ENCODE measurements at places on chromosomes 7 and 10.

GRCh38 chr7:102152672-102153598, 133.7 kb upstream of the SH2B2 start:
- no peak for DNase-seq

DNA sequence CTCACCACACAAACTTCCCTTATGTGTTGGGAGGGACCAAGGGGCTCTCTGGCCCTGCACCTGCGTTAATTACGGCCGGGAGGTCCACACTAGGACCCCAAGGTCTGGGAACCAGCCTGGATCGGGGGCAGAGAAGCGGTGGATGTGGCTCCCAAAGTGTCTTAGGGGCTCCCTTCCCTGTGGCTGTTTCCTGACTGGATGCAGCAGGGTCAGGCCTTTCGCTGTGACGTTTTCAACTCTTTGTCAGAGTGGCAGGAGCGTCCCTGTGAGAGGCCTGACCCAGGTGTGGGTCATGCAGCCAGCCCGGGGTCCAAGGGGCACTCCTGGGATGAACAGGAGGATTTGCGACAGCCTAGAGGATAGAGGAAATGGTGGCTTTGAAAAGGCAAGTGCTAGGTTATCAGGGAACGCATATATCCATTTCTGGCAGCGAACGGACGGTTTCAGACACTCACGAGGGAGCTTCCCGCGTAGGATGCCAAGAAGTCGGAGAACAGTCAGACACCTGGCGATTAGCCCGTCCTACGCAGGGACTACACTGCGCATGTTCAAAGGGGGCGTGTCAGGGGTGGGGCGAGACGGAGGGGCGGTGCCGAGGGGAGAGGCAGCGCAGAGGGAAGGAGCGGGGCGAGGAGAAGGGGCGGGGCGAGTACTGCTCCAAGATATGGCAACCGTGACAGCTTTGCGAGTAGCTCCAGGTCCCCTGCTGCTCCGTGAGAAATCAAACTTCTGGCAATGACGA, 46.2 kb upstream of the ZNF716 start:
- DNase-seq = no peak

- DNase-seq = no peak
Observed at GRCh38 chr7:148657929-148658328, 40.8 kb upstream of the CUL1 start.

DNA sequence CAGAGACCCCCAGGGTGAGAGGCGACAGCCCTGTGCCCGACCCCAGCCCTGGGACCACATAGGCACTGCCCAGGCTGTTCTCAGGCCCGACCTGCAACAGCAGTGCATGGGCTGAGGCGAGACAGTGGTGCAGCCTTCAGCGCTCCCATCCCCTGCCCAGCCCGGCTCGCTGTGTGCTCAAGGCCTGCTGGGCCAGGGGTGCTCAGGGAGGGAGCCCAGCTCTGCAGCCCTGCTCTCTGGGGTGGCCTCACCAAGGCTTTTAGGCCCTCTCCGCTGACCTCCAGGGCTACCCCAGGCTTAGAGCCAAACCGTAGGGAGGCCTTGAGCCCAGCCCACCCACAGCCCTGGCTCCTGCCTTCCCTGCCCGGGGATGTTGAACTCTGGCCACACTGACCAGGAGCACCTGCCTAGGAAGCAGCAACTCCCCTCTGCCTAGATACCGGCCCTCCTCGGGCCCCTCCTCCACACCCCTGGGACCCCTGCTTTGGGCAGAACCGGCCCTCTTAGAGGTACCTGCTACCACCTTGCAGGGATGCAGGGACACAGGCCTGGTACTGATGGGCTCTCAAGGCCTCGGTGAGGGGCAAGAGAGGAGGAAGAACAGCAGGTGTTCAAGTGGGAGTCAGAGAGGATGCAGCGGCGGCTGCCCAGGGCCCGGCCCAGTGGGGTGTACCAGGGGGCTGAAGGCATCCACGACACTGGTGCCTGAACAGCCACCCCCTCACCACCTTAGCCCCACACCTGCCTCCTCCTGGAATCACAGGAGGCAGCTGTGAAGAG, 231.5 kb downstream of the ELFN1 start:
- DNase-seq = no peak

GRCh38 chr10:283916-284356, 148.7 kb downstream of the ZMYND11 start:
- DNase-seq = no peak

DNA sequence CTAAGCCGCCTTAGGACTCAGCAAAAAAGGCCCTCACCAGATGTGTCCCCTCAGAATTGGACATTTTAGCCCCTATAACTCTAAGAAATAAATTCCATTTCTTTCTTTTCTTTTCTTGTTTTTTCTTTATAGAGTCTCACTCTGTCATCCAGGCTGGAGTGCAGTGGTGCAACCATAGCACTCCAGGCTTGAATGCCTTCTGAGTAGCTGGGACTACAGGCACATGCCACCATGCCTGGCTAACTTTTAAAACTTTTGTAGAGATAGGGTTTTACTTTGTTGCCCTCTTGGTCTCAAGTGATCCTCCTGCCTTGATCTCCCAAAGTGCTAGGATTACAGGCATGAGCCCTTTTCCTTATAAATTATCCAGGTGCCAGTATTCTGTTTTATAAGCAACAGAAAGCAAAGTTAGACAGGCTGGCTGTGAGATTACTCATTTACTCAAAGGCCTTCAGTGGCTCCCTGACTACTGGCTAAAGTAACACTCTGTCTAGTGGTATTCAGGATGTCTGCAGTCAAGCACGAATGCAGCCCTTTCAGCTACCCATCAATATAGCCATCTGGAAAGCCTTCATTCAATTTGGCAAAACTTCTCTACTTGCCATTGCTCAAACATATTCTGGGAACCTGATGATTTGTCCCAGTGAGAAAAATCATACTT, 128.6 kb downstream of the ICA1 start:
- DNase-seq = no peak

DNA sequence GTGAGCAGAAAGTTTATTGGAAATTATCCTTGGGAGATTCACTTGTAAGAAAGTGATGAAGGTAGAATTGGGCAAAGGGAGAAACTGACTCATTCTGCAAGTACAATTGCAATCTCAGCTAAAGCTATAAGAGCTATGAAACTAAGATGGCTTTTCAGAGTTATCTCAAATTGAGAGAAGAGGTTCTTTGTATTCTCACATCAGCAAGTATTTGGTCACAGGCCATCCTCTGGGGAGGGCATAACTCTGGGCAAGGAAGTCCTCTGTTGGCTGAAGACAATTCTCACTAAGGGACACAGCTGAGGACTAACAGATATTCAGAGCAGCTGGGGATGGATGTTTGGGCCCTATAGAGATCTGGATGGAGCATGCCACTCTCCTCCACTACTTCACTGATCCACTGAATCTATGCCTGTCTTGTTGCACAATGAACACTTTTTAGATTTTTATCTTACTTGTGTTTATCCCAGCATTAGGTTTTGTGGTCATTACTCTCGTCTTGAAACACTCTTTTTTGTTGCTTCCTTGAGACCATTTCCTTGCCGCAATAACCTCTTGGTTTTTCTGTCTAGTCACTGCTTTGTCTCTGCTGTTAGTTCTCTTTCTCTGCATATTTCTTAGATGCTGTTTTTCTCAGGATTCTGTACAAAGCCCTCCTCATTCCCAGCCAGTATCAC, 115.1 kb downstream of the GNAI1 start:
- no peak for DNase-seq

DNA sequence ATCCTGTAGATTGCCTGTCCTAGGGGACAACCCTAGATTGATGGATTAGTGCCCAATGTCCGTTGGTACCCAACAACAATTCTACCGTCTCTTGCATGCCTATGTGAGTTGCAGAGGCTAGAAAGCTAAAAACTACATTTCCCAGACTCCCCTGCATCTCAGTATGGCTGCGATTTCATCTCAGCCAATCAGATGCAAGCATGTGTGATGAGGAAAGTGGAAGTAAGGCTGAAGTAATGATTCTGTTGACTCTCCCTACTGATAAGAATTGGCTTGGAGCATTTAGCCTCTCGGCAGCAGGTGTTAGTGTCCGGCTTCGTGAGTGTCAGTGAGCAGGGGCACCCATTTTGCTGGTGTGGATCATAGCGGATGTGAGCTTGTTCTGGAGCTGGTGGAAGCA, 171.9 kb downstream of the FGFR2 start:
- DNase-seq = no peak

DNA sequence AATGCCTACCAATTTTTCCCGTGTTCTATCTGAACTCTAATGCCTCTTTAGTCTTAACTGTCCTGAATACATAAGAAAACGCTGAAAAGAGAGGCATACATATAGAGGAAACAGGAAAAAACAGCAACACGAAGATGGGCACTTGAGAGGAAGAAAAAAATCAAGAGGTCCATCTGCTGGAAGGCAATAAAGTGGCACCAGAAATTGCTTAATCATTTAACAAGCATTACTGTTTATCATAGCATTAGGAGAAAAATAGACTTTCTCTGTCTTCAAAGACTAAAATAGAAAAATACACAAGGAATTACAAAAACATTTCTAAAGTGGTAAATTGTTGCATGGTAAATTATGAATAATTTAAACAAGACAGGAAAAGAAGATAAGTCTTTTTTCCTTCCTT, 35.0 kb downstream of the NSUN6 start:
- no peak for DNase-seq

DNA sequence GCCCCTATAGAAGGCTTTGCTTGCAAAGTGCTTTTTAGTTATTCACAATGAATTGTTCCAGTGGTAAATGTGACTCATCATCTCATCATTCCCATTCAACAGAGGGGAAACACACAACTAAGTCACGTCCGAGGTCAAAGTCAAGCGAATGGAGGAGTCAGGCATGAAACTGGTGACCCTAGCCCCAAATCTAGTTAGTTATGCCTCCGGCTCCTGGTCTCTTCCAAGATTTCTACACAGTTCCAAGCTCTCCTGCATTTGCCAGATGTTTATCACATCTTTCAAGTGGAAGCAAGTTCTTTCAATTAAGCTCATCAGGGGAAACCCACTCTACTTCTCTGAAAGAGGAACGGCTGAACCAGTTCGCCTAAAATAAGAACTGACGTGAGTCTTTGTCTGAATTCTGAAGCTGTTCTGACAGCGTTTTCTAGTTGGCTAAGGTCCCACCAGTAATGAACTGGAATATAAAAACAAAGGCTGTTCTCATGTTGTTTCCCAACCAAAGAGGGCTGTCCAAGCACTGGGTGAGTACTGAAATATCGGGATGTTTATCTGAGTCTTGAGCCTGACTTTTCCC, 140.9 kb upstream of the NRBF2 start:
- no peak for DNase-seq

DNA sequence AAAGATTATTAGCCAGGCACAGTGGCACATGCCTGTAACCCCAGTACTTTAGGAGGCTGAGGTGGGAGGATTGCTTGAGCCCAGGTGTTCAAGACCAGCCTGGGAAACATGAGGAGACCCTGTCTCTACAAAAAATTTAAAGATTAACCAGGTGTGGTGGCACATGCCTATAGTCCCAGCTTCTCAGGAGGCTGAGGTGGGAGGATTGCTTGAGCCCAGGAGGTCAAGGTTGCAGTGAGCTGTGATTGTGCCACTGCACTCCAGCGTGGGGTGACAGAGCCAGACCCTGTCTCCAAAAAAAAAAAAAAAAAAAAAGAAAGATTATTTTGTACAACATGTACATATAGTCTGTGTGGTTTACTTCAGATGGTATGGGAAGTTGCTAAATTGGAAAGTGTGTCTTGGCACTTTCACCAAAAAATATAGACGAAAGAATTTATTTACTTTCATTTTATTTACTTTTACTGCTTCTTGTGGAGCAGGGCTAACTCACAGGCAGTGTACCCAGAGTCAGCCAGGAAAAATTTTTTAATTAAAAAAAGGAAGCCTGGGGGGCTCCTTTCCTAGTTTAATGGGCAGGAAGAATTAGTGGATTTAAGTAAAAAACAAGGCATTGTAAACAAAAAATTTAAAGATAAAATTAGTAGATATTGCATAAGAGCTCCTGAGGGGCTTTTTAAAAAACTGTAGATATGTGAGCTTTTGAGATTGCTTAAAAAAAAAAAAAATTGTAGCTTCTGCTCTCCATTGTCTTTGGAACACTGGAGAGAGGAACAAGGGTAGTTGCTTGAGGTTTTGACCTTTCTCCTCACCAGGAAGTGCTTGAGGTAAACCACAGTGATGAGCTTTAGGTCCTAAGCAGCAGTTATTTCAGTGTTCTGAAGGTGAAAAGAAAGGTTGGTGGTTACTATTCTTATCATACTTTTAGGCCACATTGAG, 44.6 kb upstream of the VDAC2 start:
- no peak for DNase-seq

GRCh38 chr7:153476166-153476565, 576.0 kb upstream of the DPP6 start:
- no peak for DNase-seq

DNA sequence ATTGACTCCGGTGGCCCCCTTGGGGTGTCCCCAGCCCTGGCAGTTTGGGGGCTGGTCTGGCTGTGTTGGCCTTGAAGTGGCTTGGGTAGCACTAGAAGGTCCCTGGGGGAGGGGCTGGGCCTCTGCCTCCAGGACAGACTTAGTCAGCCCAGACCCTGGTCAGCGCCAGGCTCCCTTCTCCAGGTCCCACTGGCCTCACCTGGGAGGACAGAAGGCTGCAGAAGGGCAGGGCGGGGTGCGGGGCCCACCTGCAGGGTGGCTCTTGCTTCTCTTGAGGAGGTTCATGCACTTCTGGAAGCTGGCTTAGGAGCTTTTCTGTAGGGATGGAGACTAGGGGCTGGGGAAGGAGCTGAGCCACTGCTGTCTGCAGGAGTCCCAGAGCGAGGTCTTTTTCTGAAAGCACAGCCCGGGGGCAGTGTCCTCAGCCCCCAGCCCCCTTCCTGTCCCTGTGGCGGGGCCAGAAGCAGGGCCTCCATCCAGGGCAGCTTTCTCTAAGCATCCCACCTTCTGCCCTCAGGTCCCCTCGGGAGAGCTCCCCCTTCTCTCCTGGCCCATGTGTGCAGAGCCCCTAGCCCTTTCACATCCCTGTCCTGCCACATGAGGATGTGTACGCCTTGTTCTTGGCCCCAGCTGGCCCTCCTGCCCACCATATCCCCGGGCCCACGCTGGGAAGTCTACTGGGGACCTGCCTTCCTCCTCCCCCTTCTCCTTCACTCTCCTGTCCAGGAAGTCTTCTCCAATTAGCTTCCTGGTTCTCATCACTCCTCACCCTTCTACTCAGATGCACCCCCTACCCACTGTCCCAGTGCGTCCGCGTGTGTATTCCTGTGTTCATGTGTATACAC, 11.0 kb downstream of the TBATA start:
- no peak for DNase-seq

GRCh38 chr10:72087392-72087968, 871 bp downstream of the SPOCK2 start:
- DNase-seq = no peak

DNA sequence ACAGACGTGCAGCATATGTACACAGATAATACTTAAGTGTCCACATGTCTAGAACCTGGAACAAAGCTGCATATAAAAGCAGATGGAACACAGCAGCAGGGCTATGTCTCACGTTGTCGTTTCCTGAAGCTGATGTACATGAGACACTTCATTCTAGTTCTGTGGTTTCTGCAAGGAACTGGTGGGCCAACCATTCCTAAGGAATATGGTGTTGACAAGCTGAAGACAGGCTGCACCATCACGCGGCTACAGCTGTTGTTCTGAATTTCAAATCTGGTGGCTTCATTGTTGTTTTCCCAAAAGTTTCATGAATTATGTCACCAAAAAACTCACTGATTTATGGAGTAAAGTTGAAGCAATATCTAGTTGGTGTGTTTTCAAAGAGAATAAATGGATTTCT, 33.7 kb downstream of the PRKAG2 start:
- peak; percentile 5 for DNase-seq

GRCh38 chr10:102010961-102011360, 45.0 kb downstream of the ARMH3 start:
- DNase-seq = no peak
